DMS 273 treated with DMSO at 0.1 percent for 48 hours (cell line): ENCODE measurements at places on chromosomes 4 and X.
A peak's percentile ranks its signal among the peaks of the same experiment; 100 is the strongest.

GRCh38 chr4:7672601-7673000 lies 237.9 kb upstream of the PSAPL1 start:
- no peak for DNase-seq

DNA sequence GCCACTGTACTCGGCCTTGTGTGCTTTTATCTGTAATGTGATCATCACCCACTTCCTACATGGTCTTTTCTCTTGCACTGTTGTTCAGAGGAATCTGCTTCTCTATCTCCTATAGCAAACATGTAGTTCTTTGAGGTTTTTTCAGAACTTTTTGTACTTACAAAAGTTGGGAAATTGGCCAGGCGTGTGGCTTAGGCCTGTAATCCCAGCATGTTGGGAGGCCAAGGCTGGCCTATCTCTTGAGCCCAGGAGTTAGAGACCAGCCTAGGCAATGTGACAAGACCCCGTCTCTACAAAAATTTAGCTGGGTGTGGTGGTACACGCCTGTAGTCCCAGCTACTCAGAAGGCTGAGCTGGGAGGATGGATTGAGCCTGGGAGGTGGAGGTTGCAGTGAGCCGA lies 30.4 kb downstream of the TAF1 start:
- no peak for DNase-seq

DNA sequence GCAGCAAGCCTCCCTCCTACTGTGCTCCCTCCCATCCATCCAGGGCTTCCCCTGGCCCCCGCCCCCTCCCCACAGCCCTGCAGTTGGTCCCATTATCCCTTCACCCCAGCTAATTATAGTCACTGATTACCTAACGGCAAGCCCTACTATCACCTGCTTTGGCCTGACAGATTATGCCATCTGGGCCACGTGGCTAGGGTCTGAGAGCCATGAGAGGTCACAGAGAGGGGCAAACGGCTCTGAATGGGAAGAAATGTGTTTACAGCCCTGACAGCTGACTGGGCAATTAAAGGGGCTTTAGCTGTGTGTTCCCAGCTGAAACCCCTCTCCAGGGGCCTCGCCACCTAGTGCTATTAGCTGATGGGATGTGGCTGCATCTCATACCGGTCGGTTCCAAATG lies 134.4 kb upstream of the CPEB2 start:
- DNase-seq, result no peak

DNA sequence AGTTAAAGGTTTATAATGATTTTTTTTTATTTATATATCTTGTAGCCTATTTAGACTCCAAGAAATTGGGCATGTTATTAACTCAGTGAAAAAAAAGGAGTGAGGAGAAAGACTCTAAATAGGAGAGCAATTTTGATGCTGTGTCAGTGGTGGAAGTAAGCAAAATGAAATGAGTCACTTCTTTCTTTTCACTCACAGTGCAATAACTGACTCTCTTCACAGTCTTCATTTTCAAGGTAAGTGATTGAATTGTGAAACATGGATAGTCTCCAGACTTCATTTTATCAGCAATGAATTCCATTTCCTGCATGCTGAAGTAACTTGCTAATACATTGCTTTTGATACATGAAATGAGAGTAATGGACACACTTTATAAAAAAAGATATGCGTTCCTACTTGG lies 2271.5 kb downstream of the PCDH7 start:
- DNase-seq, result no peak

GRCh38 chr4:112516066-112516470 lies at the start of gene NEUROG2:
NEUROG2 (minus strand) TSS chr4:112516180; CDS start chr4:112515475, 705 bp downstream.
- no peak for DNase-seq

GRCh38 chr4:125323654-125324053 lies 8.9 kb downstream of the FAT4 start:
- DNase-seq, result no peak

DNA sequence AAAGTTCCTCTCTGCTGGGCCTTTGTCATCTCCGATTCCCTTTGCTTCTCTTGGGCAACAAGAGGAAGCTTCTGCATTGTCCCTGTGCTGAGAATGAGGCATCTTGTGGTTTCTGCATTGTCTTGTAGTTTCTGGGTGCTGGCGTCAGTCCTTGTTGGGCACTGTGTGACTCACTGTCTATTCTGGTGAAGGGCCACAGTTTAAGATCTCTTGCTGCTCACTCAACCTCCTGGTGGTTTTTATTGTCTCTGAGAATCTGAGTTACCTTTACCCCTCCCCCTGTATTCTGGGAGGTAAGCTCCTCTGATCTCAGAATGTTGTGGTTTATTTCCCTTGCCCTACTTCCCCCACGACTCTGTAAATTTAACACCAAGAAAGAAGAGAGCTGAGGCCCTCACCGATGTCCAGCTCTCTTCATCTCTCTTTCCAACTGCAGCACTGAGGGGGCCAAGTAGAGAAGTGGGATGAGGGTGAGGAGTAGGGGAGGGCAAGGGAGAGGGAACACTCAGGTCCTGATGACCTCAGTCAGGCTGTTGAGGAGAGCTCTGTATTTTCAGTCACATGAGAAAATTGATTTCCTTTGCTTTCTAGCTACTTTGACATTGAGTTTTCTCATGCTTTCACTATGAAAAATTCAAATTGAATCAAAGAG lies 441.6 kb upstream of the PITX2 start:
- no peak for DNase-seq

DNA sequence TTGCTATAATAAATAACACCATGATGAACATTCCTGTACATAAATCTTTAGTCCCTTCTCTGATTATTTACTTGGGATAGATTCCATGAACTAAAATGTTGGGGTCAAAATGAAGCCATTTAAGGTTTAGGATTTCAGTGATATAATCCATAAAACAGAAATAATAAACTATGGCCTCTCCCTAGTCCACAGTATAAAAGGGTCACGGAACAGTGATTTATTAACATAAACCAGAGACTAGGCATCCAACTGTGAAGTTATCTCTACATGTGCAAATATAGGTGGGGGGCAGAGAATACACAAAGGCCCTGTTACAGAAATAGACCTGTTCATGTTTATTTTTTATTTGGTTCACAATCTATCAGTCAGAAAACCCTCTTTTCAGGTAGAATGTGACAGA lies 499.1 kb upstream of the SLIT2 start:
- no peak for DNase-seq

DNA sequence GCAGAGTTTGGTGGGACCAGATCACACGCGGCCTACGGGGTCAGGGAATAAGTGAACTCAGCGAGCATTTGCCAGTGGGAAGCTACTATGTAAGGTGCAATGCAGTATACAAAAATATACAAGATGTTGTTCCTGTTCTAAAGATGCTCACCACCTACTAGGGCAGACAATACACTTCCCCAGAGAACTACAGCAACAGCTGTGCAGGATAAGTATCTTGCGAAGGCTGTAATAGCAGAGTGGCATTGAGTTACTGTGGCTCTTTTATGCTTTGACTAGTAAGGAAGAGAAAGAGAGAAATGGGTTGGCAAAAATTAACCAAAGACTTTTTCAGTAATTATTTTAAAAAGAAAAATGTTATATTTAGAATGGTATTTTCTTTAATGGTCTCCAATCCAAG lies 61.2 kb downstream of the CDS1 start:
- no peak for DNase-seq

- no peak for DNase-seq
Observed at GRCh38 chr4:95129821-95130311, 372.1 kb downstream of the BMPR1B start.

DNA sequence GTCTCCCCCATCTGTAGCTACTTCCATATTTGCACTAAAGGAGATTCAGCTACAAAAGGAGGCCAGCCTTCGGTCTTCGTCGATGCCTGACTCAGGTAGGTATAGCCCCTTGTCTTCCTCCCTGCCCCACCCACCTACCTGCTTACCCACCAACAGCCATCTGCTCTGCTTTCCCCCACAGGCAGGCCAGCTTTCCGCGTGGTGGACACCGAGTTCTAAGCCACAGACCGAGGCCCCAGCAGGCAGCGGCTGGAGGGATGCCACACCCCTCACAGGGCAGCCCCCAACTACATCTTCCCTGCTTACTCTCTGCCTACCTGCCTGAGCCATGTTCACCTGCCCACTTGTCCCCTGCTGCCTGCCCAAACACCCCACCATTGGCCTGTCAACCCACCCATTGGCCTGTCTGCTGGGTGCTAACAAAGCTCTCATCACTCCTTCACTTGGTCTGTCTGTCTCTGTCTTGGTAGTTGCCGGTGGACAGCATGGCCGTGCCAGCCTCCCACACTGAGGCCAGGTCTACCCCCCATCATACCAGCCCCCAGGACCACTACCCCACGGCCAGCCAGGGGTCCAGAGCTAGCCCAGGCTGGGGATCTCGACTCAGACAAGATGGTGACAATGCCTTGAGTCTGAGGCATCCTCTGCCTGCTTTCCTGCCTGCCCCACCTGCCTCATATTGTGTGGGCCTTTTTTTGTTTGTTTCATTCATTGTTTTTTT lies 4.1 kb upstream of the USP11 start:
- DNase-seq, result no peak

GRCh38 chr4:39357002-39357401 lies 9.2 kb downstream of the RFC1 start:
- no peak for DNase-seq

DNA sequence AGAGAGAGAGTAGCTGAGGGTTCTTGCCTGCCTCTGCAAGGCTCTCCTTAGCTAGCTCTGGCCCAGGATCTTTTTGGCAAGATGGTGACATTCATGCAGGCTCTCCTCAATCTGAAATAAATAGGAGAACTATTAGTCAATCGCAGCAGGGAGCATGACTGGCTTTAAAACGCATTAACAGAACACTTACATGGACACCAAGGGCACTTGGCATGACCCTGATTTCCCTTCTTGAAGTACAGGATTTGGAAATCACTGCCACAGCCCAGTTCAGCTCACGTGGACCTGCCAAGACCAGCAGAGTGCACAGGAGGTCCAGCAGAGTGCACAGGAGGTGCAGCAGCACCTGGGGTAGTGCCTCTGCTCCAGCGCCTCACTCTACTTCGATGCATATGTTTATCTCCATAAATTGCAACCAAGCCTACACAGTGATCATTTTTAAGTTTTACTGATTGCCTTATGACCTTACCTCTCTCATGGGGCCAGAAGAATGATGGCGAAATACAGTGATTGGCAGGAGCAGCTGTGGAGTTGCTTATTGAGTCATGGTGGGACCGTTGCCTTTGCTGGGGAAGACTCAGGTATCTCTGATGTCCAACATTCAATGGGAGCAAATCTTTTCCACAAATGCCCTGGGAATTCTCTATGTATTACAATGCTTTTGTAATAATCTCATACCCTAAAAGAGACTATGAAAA lies 122.4 kb downstream of the SYNPO2 start:
- DNase-seq, result no peak

DNA sequence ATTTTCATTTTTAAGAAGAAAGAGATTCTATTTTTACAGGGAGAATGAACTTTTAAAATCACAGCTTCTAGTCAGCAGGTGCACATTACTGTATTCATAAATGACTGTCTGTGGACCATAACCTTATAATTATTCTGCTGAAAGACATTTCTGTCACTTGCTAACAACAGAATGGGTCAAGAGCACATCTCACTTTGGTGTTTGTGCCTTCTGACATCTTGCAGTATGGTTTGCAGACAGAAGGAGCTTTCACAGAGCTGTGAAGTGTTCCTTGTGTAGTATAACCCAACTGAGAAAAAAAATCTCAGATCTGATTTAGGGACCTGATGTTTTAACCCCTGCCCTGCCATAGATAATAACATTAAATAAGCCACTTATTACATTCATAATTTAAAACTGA lies 131.4 kb upstream of the CTSO start:
- DNase-seq, result no peak

- no peak for DNase-seq
Observed at GRCh38 chr4:94833394-94833793, 75.6 kb downstream of the BMPR1B start.

- no peak for DNase-seq
Observed at GRCh38 chr4:87838890-87839591, 6.3 kb downstream of the MEPE start.

DNA sequence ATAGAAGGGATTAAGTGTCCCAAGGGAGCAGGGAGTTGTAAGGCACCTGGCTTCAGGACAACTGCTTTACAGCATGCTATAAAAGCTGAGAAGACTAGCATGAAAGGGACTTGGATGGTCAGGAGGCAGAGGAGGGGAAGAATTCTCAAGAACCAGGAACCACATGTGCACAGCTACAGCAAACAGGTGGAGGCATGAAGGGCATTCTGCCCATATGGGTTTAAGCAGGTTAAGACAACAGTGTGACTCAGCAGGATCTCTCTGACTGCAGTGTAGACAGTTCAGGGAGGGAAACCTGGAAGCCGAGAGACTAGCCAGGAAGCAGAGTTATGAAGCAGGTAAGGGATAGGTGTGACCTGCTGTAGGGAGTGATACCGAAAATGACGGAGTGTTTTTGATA lies 117.0 kb downstream of the DHRSX start:
- DNase-seq, result no peak

DNA sequence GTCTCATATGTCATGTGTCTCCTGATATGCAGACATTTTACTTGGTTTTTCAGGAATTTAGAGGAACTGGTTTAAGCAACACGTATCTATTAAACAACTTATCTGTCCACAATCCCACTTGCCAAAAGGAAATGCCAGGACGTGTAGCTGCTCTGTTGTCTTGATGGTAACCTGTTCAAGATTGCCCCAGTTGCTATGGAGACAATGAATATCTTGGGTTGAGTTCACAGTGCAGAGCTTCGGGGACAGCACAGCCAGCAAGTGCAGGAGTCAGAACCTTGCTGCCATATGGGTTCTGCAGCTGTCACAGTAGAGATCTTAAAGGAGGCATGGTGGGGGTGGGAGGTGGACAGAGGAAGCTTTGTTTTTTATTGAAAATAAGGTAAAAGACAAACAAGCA lies 28.7 kb upstream of the FAM9B start:
- DNase-seq, result peak; percentile 76

GRCh38 chr4:85302756-85303155 lies 172.2 kb upstream of the ARHGAP24 start:
- DNase-seq, result no peak

DNA sequence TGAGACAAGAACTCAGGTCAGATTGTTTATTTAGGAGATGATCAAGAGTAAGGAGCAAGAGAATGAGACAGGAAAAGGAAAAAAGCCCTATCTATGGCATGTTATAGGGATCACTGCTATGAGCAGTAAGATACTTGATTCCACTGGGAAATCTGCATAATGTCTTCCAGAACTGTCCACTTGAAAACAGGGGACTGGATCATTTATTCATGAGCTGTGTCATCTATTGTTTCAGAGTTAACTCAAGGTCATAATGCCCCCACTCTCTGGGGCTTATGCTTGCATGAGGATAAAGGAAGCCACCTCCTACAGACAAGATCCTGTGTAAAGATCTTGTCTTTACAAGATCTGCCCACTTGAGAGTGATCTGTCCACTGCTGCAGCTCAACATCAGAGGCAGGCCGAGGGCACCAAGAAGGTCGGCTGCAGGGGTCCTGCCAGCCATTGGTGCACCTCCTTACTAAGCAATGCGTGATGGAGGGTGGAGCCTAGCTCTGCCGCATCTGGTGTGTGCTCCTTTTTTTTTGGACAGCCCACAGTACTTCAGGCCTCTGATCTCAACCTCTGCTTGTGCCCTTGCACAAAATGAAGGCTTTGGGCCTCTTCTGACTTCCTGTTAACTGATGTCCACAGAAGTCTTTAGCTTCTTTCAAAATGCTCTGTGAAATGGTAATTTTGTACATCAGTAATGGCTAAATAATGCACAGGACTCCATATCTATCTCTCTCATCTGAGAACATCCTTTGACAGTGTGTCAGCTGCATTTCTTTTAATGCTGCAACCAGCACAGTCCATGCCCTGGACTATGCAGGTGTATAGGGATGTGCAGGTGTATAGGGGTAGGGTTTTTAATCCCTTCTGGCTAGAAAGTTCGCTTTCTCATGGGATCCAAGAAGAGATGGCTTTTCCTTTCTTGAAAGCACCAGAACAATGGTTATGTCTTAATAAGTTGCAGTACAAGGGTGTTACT lies 95.9 kb upstream of the TRPC3 start:
- no peak for DNase-seq

- DNase-seq, result no peak
Observed at GRCh38 chrX:34624416-34624815, 32.7 kb downstream of the TMEM47 start.
